Ascending aorta (tissue), 2 donors: ENCODE measurements at places on chromosomes 3 and 15.

DNA sequence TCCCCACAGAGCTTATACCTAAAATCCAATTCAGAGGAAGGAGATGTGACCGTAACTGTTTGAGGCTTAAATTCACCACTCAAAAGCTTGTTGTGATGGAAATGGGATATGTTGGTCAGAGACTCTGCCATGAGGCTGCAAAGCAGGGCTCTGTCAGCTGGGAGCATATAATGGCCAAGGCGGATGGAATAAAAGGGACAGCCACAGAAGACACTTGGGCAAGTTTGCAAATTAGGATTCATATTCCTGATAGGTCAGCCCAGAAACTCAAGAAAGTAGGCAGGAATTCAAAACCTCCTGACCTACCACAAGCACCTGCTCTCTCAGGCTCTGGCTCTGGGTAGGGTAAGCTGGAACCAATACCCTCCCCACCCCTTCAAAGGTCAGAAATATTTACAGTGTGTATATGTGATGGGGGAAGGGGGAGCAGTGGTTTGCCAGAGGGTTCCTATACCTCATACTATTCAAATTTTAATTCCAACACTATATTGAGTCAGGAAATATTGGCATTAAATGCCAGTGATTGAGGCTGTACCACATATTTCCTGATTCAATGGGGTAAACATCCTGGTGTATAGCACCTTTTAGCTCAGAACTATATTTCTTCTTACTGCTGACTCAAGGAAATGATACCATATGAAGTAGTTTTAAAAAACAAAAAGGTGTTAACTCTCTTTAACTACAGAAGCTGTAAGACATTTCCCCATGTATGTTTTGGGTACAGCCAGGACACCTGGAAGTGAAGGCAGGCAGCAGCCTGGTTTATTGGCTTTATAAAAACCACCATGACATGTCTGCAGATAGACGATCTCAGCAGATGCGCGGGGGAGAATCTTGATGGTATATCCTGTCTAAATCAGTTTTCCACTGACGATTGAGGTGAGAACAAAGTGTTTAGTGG is 19.2 kb downstream of the FYCO1 start:
- DNase-seq: no peak

GRCh38 chr15:80121546-80121945 is 31.3 kb upstream of the FAH start:
- DNase-seq: no peak

- DNase-seq: no peak
Measured at GRCh38 chr15:100113351-100114080, 228.3 kb downstream of the ADAMTS17 start.

DNA sequence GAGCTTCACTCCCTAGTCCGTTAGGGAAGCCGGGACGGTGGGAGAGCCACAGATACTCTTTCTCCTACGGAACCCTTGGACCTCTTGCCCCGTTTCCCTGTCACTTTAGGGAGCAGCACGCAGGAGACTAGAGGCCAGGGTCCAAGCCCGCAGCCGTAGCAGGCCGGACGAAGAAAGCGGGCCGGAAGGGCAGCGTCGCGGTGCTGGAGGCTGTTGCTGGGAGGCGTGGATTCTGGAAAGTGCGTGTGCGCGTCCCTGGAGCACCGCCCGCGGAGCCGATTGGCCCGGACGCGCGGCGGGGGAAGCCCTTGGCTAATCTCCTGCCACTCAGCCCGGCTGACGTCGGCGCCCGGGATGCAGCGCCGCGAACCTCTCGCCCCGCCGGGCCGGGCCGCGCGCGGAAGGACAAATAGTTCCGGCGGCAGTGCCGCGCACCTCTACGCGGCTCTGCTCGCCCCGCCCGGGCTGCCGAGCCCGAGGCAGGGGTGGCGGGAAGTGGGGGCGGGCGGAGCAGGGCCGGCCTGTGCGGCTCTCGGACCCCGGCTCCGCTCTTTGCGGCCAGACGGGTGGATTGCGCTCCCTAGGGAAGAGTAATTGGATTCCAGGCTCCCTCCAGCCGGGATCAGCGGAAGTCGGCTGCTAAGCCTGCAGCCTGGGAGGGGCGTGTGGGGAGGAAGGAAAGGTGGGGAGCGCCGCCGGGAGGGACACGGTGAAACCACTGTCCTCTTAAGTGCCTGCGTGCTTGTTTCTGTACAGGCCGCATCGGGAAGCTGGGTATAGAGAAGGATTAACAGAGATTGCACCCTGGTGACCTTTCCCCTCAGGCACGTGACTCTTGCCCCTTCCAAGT is 31.3 kb upstream of the TCF12 start:
- DNase-seq: peak; percentile 64

DNA sequence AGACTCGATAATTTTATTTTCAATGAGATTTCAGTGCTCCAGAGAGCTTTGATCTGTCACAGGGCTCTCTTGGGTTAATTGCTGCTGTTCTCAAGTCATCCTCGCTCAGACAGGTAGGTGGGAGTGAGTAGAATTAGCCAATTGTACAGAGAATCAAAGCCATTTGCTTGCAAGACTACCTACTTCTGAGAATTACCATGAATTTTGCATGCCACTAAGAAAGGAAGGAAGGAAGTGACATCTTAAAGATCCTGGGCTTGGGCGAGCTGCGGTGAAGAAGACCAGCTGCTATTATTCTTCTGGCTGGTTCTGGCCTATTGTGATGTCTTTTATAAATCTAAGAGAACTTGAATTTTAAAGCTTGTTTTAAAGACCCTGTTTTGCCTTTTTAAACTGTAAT is 154.1 kb upstream of the LPP start:
- no peak for DNase-seq

GRCh38 chr15:73594109-73594508 is 39.1 kb downstream of the NPTN start:
- no peak for DNase-seq

DNA sequence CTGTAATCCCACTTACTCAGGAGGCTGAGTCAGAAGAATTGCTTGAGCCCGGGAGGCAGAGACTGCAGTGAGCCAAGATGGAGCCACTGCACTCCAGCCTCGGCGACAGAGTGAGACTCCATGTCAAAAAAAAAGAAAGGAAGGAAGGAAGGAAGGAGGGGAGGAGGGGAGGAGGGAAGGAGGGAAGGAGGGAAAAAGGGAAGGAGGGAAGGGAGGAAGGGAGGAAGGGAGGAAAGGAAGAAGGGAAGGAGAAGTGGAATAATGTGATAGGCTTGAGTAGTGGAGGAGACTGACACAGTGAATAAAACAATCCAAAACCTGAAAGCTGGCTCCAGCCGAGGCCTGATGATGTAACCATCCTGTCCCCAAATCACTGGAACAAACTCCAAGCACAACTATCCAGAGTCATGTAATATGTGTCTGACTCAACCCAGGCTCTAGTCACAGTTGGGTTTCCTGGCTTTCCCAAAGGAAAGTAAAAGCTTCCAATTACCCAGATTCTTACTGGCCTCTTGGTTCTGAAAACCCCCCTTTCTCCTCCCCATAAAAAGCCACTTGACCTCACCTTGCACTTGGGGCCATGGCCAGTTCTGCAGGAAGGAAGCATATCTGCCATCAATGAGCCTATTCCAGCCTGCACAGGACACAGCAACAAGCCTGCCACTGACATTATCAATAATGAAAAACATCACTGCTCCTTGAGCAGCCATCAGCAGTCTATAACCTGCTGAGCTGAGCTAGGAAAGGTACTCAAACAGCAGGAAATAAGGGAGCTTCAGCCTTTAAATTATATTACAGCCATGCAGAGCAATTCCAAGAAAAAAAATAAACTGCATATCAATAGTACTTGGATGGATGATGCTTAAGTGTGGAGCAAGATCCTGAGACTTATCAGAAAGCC is 48.3 kb downstream of the MB21D2 start:
- DNase-seq: no peak

- no peak for DNase-seq
Measured at GRCh38 chr15:58331560-58331912, 100.3 kb upstream of the LIPC start.

- DNase-seq: no peak
Measured at GRCh38 chr3:100647657-100648056, 38.3 kb downstream of the ADGRG7 start.

DNA sequence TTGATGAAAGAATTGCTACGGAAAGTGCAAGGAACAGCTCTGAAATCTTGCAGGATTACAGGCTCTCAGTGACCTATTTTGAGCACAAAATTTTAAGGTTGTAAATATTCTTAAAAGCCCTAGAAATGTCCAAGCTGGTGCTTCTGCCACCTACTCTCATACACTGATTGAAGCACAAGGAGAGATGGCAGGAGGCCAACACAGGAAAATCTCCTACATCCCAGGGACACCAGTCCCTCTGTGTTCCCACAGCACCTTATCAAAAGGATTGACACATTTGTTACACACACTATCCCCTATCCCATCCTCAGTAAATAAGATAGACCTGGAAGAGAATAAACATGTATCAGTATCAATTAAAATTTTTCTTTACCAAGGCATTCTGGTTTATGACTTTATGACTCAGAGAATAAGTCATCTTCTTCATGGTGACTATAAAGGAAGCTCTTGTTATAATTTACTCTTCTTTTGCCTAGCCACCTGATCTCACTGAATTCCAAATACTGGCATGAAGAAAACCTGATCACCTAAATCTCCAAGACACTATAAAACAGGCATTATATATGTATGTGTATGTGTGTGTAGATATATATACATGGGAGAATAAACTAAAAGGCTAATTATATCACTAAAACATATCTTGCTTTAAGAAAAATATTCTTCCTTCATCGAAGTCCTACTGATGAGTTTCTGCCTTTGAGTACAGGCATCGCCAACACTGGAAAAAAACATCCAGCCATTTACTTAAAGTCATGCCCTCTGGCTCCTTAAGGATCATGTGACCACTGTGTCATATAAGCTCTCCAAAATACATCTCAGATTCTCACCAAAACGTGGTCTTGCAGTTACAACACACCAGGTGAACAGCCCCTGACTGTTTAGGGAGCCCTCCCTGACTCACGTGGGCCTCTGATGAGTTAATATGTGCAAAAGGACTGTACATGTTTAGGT is 208.1 kb upstream of the NR2F2 start:
- no peak for DNase-seq

DNA sequence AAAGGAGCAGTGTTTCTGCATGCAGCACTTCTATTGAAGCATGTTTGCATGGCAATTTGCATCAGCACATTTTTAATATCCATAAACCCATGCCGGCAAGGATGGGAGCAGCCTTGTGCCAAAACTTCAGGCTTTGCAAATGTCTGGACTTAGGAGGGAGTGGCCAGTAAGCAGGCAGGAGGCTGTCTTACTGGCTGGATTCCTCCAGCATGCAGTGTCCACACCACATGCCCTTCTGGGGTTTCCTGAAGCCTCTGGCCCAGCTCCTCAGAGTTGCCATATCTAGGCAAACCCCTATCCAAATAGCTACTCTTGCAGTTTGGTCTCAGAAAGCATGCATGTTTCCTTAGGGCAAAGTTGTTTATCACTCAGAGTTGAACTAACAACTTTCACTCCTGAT is 139.1 kb upstream of the MRPS22 start:
- no peak for DNase-seq

DNA sequence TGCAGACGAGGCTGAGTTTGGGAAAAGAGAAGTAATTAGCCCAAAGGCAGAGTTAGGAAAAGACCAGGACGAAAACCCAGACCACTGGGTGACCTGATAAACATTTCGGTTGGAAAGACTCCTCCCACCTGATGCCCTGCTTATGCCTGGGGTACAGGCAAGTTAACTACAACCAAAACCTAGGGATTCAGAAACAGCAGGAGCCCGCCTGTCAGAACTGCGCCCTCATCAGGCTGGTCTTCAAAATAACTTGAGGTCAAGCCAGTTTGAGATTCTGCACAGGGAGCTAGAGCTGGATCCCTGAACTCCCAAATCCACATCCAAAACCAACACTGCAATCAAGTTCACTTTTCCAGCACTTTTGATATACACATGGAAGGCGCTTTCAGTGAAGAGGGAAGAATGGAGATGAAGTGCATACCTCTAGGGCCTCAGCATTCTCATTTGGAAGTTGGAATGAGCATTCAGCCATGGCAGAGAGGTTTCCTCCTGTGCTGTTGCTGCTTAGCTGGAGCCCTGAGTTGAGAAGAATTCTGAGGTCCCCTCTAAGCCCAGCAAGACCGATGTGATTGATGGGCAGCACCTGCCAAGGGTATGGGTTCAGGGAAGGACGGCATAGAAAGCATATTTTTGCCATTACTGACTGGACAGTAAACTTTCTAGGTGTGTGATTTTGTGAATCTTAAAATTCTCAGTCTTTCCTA is 11.6 kb downstream of the TSEN2 start:
- DNase-seq: no peak

- no peak for DNase-seq
Measured at GRCh38 chr15:64149893-64150578, 1.5 kb upstream of the SNX22 start.

DNA sequence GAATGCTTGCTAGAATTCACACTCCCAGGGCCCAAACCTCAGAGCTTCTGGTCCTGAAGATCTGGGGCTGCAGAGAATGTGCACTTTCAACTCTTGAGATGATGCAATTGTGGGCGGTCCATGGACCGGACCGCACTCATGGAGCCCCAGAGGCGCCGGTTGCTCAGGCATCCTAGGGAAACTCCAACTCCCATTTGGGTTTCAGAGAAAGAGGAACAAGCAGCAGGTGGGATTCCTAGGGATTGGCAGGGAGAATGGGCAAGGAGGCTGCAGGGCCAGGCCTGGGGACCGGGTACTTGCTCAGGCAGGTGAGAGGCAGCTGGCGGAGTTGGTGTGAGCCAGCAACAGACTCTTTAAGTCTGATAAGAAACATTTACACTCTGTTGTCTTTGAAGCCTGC is 3.5 kb downstream of the NOX5 start:
- DNase-seq: no peak

DNA sequence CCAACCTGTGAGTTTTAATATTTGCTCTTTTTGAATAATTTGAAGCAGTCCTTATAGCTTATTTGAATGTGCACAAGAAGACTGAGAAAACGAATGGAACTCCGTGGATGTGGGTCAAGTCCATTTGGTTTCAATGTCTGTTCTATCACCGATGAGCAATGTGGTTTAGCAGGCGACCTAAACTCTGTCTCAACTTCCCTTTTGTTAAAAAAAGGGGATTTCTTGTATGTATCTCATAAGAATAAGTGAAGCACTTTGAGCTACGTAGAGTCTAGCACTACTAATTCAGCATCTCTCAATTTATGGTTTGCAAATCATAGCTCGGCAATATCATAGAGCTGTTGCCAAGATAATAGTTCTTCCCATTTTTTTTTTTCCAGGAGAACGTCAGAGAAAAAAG is 4.6 kb upstream of the SKIL start:
- no peak for DNase-seq

DNA sequence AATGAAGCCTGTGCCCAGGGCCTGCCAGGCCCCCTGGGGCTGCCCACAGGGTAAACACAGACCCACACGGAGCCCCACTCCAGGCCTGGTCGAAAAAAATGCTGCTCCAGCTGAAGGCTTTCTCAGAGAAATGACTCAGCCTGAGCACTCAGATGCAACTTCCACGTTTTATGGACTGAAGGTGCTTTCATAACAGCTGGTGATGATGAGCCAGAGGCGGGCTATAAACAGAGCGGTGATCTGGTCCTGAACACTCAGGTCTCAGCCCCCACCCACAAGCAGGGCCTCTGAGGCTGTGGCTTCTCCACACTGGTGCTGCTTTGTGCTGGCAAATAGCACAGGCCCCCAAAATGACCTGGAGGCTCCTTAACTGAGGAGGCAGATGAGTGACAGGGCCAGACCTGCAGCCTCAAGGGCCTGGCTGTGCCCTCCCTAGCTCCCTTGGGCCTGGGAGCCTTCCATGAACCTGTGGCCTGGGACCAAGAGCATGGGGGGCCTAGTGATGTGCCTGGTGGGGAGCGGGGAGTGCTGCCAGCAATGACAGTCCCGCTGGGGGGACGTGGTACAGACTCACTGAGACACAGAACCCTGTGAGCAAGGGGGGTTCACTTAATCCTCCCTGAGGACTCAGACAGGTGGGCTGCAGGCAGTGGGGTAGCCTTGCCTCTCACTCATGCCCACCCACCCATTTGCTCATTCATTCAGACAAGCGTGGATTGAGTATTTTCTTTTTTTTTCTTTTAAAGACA is 23.0 kb upstream of the FURIN start:
- DNase-seq: no peak
